ENCODE measurements at places on chromosomes 2 and 18.

DNA sequence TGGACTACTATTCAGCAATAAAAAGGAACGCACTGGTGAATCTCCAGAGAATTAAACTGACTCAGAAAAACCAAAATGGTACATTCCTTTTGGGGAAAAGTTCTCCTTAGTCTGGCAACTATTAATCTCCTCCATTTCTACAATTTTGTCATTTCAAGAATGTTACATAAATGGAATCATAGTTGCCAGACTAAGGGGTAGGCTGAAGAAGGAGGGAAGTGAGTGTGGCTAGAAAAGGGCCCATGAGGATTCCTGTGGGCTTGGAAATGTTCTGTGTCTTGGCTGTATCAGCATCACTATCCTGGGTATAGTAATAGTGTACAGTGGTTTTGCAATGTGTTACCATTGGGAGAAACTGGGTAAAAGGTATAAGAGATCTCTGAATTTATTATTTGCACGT lies 72.4 kb downstream of the ZAP70 start:
- DNase-seq = no peak

- DNase-seq = no peak
Observed at GRCh38 chr2:112031473-112032223, 23.4 kb upstream of the TMEM87B start.

DNA sequence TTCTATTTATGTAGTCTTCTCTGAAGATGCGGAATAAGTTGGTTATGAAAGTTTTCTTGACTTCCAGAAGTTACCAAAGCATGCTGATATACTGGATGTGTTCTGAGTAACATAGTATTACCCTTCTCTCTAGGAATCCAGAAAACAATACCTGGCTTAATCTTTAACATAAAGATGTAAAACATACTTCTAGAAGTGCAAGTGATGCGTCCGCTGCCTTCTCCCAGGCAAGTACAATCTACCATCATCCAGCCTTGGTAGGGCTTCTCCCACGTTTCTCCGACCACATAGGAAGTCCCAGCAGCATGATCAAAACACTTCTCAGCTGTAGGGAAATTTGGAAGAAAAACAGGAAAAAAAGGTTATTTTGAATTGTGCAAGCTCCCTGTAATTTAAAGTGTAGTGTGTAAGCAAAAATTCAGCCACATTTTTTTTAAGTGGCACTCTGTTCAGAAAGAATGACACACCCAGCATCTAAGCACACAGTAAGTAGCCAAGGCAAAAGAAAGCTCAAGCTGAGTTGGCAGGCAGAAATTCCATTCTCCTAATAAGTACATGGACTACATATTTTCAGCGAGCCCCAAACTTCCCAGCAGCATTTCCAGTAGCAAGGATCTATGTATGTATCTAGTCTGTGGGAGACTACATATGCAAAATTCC lies 5.2 kb downstream of the FN1 start:
- DNase-seq = no peak

DNA sequence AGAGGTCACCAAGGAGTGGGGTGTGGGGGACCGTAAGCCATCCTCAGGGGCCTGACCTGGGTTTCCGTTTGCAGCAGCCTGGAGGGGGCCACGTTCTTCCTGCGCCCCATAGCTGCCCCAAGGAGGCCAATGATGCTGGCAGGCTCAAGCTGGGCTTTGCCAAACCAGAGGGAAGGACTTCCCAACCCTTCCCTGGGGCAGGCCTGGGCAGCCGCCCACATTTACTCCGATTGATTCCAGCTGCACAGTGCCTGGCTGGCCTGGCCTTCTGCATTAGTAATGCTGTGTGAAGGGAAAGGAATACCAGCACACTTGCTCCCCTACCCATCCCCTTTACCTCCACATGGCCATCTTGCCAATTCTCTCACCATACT lies 360.6 kb upstream of the SLC14A2 start:
- no peak for DNase-seq

GRCh38 chr2:18218160-18218933 lies 339.9 kb downstream of the KCNS3 start:
- no peak for DNase-seq

- DNase-seq = no peak
Observed at GRCh38 chr2:28750316-28751251, 1.0 kb upstream of the PPP1CB start.

DNA sequence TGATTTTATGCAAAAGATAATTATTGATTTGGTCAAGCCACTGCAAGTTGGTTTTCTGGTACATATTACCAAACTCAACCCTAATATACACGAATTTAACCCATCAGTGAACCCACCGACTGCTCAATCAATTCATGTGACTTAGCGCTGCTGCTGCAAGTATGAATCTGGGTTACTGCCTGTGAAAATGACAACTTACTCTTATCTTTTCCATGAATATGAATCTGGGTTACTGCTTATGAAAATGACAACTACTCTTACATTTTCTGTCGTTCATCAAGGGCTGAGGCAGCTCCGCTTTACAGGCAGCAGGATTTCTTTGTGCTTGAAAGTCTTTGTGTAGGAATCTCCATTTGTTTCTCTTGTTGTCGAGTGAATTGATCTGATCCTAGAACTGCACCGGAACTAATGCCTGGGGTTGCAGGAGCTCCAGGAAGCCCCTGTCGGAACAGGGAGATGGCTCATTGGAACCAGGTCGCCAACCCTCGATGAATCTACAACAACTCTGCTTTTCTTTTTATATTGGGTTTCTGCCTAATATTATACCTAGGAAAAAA lies 22.1 kb upstream of the ALKAL2 start:
- DNase-seq = peak; percentile 51

GRCh38 chr2:226483143-226483542 lies 316.5 kb downstream of the IRS1 start:
- no peak for DNase-seq

- DNase-seq = no peak
Observed at GRCh38 chr2:228828397-228828796, 442.7 kb downstream of the PID1 start.

- no peak for DNase-seq
Observed at GRCh38 chr2:101787097-101787496, 89.6 kb downstream of the MAP4K4 start.

DNA sequence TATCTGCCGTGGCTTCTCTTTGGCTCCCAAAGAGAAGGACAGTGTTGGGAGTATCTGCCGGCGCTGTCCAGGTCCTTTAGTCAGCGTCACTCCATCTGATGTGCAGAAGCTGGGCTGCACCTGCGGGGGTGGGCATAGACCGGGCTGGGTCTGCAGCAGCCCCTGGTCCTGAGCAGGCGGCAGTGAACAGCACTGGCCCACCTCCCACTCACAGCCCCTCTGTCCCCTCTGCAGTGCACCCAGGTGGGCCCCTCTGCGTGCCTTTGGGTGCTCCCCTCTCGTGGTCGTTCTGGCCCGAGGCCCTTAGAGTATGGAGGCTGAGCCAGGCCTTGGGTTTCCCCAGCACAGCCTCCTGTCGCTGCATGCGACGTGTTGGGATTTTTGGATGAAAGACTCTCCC lies 95.7 kb downstream of the USP40 start:
- no peak for DNase-seq

DNA sequence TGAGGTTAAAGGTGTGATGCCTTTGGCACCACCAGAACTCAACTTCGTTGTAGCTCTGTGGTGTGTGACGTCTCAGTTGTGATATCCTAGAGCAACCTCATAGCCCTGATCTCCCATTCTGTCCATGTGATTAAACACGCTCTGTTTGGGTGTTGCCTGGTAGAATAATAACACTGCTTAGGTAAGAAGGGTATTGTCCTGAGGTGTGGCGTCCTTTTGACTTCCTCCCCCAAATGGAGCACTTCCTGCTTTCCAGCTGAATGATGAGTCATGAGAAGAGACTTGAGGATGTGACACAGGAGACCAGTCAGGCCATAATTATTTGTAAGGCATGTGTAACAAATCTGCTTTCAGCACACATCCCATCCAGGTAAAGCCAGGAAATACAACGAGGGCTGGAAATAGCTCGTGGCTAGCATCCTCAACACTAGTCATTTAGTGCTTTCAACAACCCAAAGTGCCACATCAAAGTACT lies 100.7 kb downstream of the RAPGEF4 start:
- DNase-seq = no peak

GRCh38 chr2:29065068-29065811 lies 9.1 kb downstream of the PCARE start:
- DNase-seq = no peak

DNA sequence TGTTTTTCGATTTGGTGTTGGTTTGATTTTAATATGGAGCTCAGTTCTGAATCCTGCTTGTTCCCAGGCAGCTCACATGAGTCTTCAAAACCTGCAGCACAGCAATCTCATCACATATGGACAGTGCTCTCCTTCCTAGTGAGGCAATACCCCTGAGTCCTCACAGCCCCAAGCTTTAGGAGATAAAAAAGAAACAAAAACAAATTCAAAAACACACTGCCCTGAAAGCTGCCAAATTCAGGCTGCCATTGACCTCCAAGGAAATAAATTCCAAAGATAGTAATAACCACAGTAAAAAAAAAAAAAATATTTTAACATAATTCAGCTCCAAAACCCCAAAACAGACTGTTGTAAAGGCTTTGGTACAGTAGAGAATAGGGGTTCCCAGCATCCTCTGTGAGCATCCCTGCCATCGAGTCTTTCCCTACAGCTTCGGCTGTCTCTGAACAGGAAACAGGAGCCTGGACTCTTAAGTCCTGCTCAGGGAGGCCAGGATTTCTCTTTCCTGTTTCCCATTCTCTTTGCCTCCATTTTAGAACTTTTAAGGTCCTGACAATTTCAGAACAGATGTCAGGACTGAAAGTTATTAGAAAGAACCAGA lies 14.7 kb upstream of the SP3 start:
- no peak for DNase-seq

GRCh38 chr18:28916456-28916855 lies 739.5 kb upstream of the CDH2 start:
- DNase-seq = no peak

- DNase-seq = peak; percentile 21
Observed at GRCh38 chr18:67776929-67777328, 260.4 kb upstream of the DSEL start.

DNA sequence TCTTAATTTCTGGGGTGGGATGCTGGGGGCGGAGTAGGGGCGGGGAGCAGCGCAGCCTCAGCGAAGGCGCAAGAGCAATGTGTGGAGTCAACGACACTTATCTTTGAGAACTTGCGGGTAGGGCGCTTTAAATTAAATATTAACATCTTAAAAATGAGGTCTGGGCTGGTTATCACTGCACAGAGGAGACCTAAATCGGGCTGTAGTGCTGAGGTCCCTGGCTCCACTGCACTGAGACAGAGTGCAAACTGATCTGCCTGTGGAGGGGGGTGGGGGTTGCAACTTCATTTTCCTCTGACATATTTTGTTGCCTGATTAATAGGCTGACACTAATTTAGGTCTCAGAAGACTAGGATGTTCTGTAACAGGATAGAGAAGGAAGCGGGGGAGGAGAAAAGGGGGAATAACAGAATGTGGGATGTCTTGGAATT lies 253.0 kb upstream of the FANCL start:
- DNase-seq = peak; percentile 17
